ENCODE measurements at places on chromosomes 11 and 22.

DNA sequence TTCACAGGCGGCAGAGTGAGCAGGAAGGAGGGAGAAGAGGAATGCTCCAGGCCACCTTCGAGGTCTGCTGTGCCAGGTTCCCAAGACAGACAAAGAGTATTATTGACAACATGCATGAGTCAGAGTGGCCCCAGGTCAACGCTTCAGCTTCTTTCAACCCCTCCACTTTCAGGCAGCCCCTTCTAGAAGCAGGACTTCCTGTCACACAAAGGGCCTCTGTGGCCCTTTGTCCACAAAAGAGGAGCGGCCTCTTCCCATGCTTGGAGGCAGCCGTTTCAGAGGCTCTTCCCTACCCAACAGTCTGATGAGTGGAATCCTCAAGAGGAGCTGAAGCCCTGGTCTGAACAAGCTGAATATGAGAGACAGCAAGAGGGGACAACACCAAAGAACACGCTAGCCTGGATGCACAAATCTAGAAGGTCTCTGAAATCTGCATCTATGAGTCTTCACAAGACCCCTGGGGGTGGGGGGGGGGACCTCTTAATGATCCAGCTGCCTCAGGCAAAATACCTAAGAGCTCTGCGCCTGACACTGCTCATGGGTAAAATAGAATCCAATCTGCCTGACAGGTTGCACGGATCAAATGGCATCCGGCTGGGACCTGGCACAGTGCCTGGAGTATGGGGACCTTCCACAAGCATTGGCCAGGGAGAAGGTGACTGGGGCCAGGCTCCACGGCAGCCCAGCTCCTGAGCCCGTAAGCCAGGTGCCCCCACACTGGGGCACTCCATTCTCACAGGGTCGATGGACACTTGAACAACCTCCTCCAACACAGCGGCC, 67.5 kb downstream of the PACSIN2 start:
- no peak for DNase-seq

GRCh38 chr11:50412832-50413231, 380.2 kb downstream of the OR4C45 start:
- DNase-seq = no peak

- no peak for DNase-seq
These were observed 41.1 kb upstream of the TPBGL start for GRCh38 chr11:75199412-75199955.

DNA sequence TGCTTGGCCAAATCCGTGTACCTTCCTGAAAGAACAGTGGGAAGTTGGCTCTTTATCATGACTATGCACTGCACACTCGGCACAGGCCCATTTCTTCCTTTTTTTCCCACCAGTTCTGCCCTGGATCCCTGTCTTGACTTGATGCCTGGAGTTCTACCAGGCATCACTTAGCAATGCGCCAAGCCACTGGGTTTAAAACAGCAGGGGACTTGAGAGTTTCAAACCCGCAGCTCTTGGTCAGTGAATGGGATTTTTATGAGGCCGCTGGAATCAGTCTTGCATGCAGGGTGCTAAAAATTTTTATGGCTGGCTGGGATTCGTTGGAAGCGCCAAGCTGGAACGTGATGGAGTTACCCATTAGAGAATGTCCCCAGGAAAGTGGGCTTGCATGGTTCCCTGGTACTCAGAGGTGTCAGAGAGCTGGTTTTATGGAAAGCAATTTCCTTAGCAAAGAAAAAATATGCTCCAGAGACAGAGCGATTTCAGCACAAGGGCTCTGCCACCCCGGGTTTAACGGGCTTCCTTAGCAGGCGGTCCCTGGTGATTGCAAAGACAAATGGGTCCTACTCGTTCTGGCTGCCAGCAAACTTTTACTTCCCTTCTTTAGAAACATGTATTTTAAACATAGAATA, 432.9 kb downstream of the TENM4 start:
- no peak for DNase-seq

- no peak for DNase-seq
These were observed 13.2 kb upstream of the SMIM35 start for GRCh38 chr11:118099838-118100556.

DNA sequence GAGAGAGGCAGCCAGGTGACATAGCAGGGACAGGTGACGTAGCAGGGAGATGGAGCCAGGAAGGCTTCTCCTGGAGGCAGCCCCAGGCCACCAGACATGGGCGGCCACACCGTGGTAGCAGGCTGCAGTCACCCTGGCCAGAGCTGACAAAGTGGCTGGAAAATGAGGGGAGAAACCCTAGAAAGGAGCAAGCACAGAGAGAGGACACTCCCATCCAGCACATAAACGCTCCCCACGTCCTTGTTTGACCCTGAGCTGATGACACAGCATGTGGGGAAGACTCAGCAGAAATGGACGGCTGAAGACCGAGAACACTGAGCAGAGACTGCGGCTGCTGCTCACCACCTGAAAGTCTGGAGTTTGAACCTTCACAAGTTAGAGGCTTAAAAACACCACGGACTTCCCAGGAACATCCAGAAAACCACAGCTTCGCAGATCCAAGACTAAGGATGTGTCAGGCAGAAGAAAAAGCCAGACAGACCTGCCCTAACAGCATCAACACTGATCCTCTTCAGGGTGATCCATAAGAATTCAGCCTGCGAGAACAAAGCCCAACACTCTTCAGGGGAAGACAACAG, 28.7 kb downstream of the DRD4 start:
- DNase-seq = no peak

DNA sequence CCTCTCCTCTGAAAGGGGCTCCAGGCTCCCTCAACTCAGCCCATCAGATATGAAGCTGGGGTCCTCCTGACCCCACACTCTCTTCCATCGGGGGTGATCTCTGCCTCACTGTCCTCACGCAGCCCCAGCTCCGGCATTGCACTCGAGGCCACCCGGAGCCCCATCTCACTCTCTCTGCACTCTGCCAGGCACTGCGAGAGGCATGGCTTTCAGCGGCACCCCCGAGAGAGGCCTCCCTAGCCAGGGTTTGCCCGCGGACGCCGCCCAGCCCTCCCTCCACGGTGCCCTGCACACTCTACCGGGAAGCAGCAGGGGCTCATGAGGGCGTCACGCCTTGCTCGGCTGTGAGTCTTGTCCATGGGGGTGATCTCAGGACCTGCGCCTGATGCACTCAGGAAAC, 436.2 kb downstream of the BRD1 start:
- DNase-seq = no peak

- no peak for DNase-seq
These were observed 408.2 kb downstream of the MN1 start for GRCh38 chr22:27393371-27393770.

DNA sequence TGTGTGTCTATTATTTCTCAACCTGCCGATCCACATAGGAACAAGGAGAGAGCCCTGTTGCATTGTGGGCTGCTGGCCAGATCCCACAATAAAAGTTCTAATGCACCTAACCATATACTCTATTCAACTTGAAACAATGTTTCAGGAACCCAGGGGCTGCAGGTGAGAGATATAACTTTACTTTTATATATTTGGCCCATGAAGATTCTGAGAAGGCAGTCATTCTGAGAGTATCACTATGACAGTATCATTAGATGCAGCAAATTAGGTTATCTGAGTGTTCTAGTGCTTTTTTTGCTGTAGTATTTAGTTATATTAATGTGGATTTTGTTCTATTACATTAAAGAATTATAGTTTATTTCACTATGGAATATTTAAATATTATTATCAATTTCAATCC, 655.1 kb upstream of the ARHGAP42 start:
- DNase-seq = no peak

DNA sequence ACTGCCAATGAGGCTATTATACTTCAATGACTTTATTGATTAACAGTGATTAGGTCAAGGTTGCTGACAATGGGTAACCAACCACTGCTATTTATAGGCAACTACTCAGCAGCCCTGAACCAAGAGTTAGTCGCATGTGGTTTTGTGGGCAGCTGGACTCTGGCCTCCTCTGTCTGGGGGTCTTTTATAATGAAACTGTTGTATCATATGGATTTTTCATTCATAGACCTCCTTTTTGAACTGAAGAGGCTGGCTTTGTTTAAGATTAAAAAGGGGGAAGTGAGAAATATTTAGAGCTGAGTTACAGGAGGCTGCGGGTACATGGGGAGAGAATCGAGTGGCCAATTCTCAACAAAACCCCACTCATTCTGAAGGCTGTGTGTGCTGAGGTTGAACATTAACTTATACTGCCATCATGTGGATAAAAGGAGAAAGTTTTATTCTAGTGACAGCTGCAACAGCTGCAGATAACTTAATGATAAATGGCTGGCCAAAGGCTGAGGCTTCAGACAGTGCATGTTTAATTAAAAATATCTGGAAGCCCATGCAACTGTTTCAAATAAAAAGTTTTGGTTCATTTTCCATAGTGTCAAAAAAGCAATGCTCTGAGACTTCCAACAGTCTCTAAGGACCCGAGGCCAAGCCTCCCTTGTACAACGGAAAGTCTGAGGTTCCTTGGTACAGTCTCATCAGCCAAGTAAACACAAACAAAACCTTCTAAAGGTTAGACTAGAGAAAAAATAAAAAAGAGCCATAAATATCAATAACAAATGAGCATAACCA, 682.6 kb downstream of the KCNA4 start:
- peak; percentile 75 for DNase-seq

DNA sequence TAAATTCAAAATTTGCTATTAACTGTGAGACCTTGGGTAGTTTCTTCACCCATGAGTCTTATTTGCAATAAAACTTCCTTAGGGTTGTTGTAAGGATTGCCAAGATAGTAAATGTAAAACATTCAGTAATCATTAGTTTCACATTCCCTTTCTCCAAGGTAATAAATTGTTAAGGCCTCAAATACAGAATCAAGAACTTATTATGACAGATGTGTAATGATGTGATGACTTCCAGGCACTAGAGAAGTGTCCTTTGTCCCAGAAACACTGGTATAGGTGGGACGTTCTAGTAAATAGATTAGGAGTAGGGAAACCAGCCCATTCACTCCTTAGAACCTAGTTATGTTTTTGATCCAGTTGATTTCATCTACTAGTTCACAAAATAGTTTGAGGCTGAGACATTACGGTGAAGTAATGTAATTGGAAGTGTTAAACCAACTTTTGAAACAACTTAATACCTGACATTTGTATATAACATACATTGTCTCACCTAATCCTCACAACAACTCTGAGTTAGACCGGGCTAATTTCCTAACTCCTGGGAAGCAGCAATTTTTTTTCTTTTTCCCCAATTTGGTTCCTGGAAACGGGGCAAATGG, 25.5 kb downstream of the CTNND1 start:
- no peak for DNase-seq

DNA sequence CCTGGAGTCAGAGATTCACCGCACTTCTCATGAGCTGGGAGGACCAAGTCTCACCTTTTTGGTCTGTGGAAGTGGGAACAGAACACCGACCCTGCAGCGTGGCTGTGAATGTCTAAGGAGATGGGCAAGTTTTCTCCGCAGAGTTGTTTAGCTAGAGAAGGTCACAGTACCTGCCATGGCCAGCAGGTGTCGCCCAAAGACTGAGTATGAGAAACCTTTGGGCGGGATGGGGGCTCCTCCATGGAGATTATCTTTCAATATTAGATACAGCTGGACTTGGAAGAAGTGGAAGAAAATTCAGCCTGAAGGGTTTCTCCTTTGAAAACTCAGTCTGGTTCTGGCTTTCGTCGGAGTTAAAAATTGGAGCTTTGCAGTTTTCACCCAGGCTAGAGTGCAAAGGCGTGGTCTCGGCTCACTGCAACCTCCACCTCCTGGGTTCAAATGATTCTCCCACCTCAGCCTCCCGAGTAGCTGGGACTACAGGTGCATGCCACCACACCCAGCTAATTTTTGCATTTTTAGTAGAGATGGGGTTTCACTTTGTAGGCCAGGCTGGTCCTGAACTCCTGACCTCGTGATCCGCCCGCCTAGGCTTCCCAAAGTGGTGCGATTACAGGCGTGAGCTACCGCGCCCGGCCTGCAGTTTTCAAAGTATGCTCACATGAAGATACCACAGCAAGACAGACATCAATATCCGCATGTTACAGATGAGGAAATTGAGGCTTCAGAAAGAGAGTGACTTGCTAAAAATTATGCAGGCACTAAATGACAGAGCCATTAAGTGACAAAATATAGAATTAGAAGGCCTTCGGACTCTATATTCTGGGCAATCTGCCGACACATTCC, 10.7 kb upstream of the DSCAML1 start:
- peak; percentile 39 for DNase-seq

- DNase-seq = no peak
These were observed at the start of gene SLC43A1 for GRCh38 chr11:57515332-57516060. Gene SLC43A1 (minus strand): TSS chr11:57515702. CDS start chr11:57514111, 1,591 bp downstream.

- no peak for DNase-seq
These were observed 187.6 kb downstream of the PGR start for GRCh38 chr11:100942016-100942415.

- no peak for DNase-seq
These were observed 103.7 kb downstream of the PICALM start for GRCh38 chr11:85965202-85965601.

DNA sequence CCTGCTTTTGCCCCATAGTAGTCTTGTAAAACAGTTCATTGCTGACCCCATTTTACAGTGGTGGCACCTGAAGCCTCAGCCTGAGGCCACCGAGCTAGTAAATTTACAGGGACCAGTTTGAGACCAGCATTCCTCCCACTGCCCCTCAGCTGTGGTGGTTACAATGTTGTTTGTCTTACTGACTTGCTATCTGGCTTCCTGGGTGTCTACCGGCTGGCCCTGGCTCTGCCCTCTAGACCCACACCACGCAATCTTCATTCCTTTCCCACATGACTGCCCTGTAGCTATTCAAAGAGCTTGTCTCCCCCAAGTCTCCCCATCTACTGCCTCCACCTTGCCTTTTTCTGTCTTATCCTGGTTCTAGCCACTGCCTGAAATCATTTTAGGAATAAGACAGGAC, 20.8 kb downstream of the PIK3IP1 start:
- DNase-seq = no peak

- DNase-seq = no peak
These were observed 7.1 kb downstream of the NRXN2 start for GRCh38 chr11:64715756-64716472.

GRCh38 chr11:128467610-128468041, 119.7 kb downstream of the ETS1 start:
- peak; percentile 87 for DNase-seq

DNA sequence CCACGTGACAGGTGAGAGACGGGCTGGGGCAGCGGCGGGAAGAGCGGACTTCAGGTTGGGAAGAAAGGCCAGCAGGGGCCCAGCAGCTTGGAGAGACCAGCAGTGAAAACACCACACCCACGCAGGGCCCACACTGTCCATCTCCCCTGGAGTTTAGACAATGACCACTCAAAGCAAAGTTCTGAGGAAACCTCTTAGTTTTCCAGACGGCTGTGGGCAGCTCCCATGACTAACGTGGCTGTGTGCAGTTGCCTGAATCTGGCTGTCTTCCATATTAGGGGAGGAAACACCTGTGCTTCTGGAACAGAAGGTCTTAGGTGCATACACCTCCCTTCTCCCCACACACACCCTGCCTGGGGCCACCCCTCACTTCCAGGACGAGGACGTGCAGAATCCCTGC, 70.6 kb upstream of the TTLL12 start:
- DNase-seq = no peak

- DNase-seq = no peak
These were observed 48.4 kb upstream of the HSD17B12 start for GRCh38 chr11:43632181-43632580.

- no peak for DNase-seq
These were observed 381.2 kb downstream of the MN1 start for GRCh38 chr22:27420195-27420816.

Data from H4 (cell line).